ENCODE measurements at places on chromosomes 3 and 15.

DNA sequence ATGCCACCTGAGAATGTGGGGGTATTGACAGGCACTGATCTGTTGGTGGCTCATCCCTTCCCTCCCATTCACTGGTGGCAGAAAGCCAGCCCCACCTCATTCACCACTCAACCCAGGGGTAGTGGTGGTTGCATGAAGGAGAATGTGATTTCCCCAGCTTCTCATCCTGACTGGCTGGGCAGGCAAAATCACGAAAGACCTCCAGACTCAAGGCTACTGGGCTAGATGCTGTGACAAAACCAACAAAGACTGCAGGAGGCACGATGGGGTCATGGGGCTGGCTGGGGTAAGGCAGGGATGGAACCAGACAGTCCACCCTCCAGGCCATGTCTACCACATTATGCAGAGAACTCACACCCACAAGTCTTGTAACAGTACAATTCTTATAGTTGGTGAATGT lies 33.9 kb downstream of the FSTL1 start:
- no peak for DNase-seq

GRCh38 chr15:80034629-80035028 lies 24.8 kb upstream of the ZFAND6 start:
- no peak for DNase-seq

GRCh38 chr3:187130346-187131066 lies 8.8 kb downstream of the RPL39L start:
- peak; percentile 89 for DNase-seq

DNA sequence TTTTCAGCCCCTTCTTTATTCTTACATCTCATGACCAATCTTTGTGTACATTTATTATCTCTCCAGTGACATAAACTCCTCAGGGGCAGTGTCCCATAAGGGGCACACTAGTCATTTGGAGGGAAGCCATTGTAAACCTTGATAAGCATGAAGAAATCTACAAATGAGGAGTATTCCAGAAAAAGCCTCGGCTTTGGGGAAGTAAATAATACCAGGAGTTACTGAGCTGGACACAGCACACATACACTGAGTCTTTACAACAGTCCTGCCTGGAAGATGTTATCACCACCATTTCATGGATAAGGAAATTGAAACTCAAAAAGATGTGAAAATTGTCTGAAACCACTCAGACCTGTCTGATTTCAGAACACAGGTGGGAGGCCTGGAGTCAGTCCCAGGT lies 15.4 kb upstream of the POLR2M start:
- DNase-seq, result no peak

- DNase-seq, result peak; percentile 21
These were observed 62.8 kb downstream of the FMN1 start for GRCh38 chr15:33131552-33132232.

GRCh38 chr3:73868688-73869315 lies 244.1 kb upstream of the PDZRN3 start:
- DNase-seq, result peak; percentile 57
